T-helper 1 cell (primary cell): ENCODE measurements at places on chromosomes 5 and 9.
A peak's percentile ranks its signal among the peaks of the same experiment; 100 is the strongest.

- no peak for DNase-seq
These were observed 30.2 kb downstream of the MLANA start for GRCh38 chr9:5920860-5921328.

- DNase-seq = no peak
These were observed 21.6 kb upstream of the SREK1 start for GRCh38 chr5:66122379-66123034.

DNA sequence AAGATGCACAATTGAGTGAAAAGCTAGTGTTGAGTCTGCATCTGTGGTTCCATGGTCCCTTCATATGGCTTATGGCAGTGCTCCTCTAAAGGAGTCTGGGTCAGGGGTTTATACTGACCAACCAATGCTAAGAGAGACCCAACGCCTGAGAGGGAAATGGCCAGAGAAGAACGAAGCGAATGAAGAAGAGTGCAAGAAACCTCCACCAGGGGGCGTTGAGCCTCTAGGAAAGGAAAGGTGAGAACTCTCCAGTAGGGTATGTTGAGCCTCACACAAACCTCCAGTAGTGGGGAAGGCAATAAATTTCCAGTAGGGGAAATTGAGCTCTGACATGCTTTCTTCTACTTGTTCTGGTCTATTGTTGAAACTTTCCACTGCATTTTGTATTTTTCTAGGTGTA, 470.6 kb downstream of the PRDM9 start:
- no peak for DNase-seq

DNA sequence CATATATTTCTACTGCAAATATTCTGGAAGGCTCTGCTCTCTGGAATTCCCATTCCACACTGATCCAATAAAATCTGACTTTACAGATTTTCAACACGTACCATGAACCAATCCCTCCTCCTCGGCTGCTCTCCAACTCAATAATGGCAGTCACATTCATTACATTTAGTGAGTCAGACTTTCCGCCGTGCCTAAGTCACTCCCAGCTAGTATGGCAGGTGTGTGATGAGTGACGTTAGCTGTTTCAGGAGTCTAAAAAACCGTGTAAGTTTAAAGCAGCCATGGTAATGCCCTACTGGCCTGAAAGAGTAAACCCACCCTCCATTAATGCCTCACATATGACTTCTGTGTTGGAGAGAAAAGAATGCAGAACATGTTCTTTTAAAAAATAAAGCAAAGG, 3.3 kb downstream of the FBN2 start:
- no peak for DNase-seq

GRCh38 chr5:138468133-138468965, 3.1 kb downstream of the EGR1 start:
- no peak for DNase-seq

- DNase-seq = no peak
These were observed 38.5 kb downstream of the UBTD2 start for GRCh38 chr5:172245046-172245445.

- DNase-seq = no peak
These were observed 3.7 kb downstream of the C9 start for GRCh38 chr5:39360471-39361111.

- DNase-seq = no peak
These were observed 22.1 kb downstream of the FAM163B start for GRCh38 chr9:133587051-133587450.

- DNase-seq = no peak
These were observed 128.6 kb upstream of the GRHPR start for GRCh38 chr9:37293664-37294524.

GRCh38 chr5:35924950-35925722, 13.3 kb downstream of the CAPSL start:
- peak; percentile 72 for DNase-seq

DNA sequence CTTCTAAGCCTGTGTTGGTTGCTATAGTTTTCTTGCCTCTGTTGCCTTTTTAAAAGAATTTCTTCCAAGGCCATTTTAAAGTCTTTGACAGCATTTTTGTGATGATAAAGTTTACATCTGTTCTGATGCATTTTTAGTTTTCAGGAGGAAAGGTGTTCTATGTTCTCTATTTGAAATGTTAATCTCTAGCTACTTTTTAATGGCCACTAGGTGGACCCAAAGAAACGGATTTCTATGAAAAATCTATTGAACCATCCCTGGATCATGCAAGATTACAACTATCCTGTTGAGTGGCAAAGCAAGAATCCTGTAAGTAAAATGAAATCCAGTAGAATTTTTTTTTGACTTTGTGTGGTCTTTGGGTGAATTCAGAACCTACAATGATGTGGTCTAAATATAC, 60.2 kb downstream of the MELK start:
- DNase-seq = no peak

DNA sequence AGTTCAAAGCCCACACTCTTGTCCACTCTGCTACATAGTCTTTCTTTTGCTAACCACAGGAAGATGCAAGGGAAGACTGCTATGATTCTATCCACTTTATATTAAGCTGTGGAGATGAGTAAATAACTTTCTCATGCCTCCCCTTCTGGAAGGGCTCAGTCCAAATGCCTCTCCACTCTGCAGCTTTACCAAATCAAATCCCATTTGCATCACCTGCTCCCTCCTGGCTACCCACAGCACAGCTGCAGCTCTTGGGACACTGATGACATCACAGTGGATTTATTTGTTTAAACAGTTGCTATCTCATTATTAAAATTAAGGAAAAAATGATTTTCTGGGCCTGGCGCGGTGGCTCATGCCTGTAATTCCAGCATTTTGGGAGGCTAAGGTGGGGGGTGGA, 1544.9 kb upstream of the WWC1 start:
- DNase-seq = no peak

GRCh38 chr5:624951-625230, 12.8 kb downstream of the CEP72 start:
- no peak for DNase-seq

- DNase-seq = no peak
These were observed 93.4 kb upstream of the SLC25A48 start for GRCh38 chr5:135741040-135741439.

GRCh38 chr9:104412238-104412637, 91.8 kb upstream of the OR13F1 start:
- no peak for DNase-seq

DNA sequence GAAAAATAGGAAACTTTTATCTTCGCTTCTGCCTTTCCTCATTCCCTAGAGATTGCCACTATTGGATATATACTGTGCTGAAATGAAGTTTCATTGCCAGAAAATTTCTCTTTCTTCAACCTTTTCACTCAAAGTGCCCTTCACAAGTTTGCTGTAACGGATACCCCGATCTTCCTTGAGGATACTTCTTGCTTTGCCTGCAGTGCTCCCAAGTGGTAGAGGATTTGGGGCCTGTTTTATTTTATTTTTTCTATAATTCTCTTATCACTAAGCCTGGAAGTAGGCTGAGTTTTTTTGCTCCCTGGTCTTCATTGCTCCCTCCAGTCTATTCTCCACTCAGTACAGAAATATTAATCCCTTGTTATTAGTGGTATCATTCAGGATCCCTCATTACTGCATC, 481.4 kb upstream of the CDH18 start:
- no peak for DNase-seq

GRCh38 chr9:99906403-99907207, at the start of gene STX17:
Gene STX17 (plus strand): TSS chr9:99906654. CDS start chr9:99915240, 8,586 bp downstream.
- peak; percentile 79 for DNase-seq

DNA sequence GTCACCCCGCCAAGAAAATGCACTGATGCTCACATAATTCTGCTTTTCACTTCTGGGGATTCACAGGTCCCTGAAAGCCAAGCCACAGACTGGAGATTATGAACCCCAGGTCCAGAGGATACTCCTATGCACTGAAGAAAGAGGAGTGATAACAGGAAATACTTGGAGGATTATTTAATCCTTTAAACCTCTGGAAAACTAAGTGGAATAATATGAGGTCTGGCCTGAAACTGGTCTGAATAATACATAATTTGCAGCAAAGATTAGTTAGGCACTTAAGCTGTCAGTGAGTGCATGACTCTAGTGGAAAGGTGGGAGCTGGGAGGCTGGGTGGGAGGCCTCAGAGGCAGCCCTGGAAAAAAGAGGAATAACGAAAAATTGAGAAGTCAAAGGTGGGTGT, 45.7 kb downstream of the MARCHF3 start:
- no peak for DNase-seq

DNA sequence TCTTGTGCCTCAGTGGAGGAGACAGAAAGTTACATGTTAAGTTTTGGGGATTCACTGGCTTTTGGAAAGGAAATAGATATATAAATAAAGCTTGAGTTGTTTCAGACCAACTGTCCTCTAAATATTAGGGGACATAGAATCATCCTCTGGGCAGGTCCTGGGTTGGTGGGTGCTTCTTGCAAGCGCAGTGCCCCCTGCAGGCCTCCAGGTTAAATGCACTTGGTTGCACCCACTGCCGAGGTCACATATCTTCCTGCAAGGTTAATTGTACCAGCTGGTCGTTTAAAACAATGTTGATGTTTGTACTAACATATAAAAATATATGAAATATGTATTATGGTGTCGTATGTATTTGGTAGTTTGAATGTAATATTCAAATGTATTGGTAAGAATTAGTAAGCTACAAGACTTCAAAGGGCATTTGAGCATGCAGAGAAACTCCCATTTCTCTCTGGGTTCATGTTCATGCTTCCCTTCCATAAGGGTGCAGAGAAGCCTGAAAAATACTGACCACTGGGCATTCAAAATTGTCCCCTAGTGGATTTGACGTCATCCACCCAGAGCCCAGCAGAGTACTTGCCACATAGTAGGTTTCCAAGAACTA, 87.0 kb downstream of the ZNF618 start:
- peak; percentile 33 for DNase-seq

DNA sequence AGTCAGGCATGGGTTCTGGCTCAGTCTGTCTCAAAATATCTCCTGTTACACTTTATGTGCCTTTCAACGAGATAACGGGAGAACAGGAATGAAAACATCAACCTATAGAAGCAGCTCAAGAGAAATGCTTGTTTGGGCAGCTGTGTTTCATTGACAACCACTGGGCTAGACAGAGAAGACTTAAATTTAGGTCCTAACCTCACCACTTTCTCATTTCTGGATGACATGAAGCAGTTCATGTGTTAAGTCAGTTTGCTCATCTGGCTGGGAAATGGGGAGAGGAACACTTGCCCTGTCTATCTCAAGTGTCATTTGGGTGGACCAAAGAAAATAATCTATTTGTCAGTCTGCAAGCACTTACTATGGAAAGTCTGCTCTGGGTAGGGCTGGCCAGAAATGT, 66.7 kb upstream of the PCA3 start:
- no peak for DNase-seq

GRCh38 chr5:59500014-59500413, 393.5 kb downstream of the PDE4D start:
- no peak for DNase-seq

GRCh38 chr9:4862506-4863250, 69.9 kb downstream of the RCL1 start:
- no peak for DNase-seq

- no peak for DNase-seq
These were observed 6.0 kb upstream of the NDUFB6 start for GRCh38 chr9:32578976-32579375.
